Muscle of leg (tissue), 16 donors: ENCODE measurements at places on chromosomes 4 and X. TPM values are rescaled to one million over a fixed set of nuclear protein-coding genes. Genes with fewer than 3 reads are reported as not detected.

DNA sequence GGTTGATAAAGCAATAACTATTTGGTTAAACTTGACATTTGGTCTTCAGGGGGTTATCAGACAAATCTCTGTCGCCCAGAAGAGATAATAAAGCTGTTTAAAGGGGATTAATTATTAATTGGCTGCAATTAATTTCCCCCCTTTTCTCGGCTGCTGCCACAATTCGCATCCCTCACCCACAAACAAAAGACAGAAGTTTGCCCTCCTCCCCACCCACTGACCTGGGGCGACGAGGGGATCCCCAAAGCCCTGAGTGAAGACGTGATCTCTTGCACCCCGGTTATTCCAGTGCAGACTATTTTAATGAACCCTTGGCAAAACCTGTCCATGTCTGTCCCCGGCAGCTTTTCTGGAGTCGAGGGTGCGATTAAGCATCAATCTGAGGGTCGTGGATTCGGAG, 55.7 kb upstream of the TMEM33 start:
- H3K4me1 ChIP-seq, result peaks cover 26% of the 10 kb centered on the region
- peaks cover 91% of the 10 kb centered on the region for H3K27me3 ChIP-seq
- DNase-seq, result no peak
- no peak overlapping the region for H3K4me3 ChIP-seq
- no peaks in the 10 kb centered on the region for H3K36me3 ChIP-seq

- H3K4me3 ChIP-seq, result no peak overlapping the region
- peaks cover 26% of the 10 kb centered on the region for H3K36me3 ChIP-seq
- DNase-seq, result no peak
- no peaks in the 10 kb centered on the region for H3K4me1 ChIP-seq
- no peaks in the 10 kb centered on the region for H3K27me3 ChIP-seq
Observed at GRCh38 chr4:168931215-168931650, 78.8 kb downstream of the CBR4 start.

GRCh38 chr4:129094347-129094746, 1.0 kb upstream of the SCLT1 start:
- DNase-seq, result no peak
- no peak overlapping the region for H3K27ac ChIP-seq
- H3K36me3 ChIP-seq, result no peaks in the 10 kb centered on the region
- no peaks in the 10 kb centered on the region for H3K27me3 ChIP-seq
- no peak overlapping the region for H3K4me3 ChIP-seq

GRCh38 chr4:79253168-79253567, 72.7 kb downstream of the NAA11 start:
- H3K27ac ChIP-seq, result no peak overlapping the region
- H3K4me3 ChIP-seq, result no peak overlapping the region
- DNase-seq, result no peak
- H3K4me1 ChIP-seq, result no peaks in the 10 kb centered on the region
- H3K36me3 ChIP-seq, result no peaks in the 10 kb centered on the region

MYOZ2 gene
- 188 TPM for total RNA-seq

RS1 gene
- not detected for total RNA-seq
